ENCODE measurements at places on chromosomes 4 and X. TPM values are rescaled to one million over a fixed set of nuclear protein-coding genes. Genes with fewer than 3 reads are reported as not detected.

CXCR3 gene
- not detected for total RNA-seq

DUX4 gene
- total RNA-seq: not detected

GPM6B gene
- 0.13 TPM for total RNA-seq

GLUD2 gene
- total RNA-seq: 0.63 TPM

FRMD7 gene
- total RNA-seq: not detected

MAGEC1 gene
- not detected for total RNA-seq

MGARP gene
- total RNA-seq: under 0.01 TPM

LRIT3 gene
- under 0.01 TPM for total RNA-seq

ZDHHC15 gene
- total RNA-seq: under 0.01 TPM

FAM9B gene
- not detected for total RNA-seq

MAGEA2 gene
- total RNA-seq: not detected

GAGE12G gene
- total RNA-seq: not detected

SSX4 gene
- total RNA-seq: not detected

GK2 gene
- not detected for total RNA-seq

HAND2 gene
- not detected for total RNA-seq

NONO gene
- total RNA-seq: 353 TPM

NAT8L gene
- under 0.01 TPM for total RNA-seq

ETDB gene
- total RNA-seq: not detected

F8A2 gene
- total RNA-seq: not detected

SRPX gene
- 50.8 TPM for total RNA-seq

GLRA2 gene
- total RNA-seq: not detected

NWD2 gene
- total RNA-seq: not detected

BCLAF3 gene
- 2.5 TPM for total RNA-seq

RNF150 gene
- 0.25 TPM for total RNA-seq

CLNK gene
- not detected for total RNA-seq

CXCL1 gene
- 5.6 TPM for total RNA-seq

TBC1D8B gene
- total RNA-seq: 2.4 TPM

CCNG2 gene
- total RNA-seq: 24.7 TPM

GLA gene
- total RNA-seq: 23.3 TPM

IGSF1 gene
- total RNA-seq: 0.25 TPM

MORC4 gene
- total RNA-seq: 6.8 TPM

ALPK1 gene
- 1.2 TPM for total RNA-seq

SPANXN4 gene
- total RNA-seq: not detected

RAB9B gene
- total RNA-seq: 0.39 TPM

ETDA gene
- not detected for total RNA-seq

SLC9B1 gene
- total RNA-seq: 0.13 TPM

SORBS2 gene
- total RNA-seq: 148 TPM

SSX3 gene
- total RNA-seq: not detected

ASB11 gene
- total RNA-seq: under 0.01 TPM

ADRA2C gene
- total RNA-seq: under 0.01 TPM

NUDT10 gene
- total RNA-seq: under 0.01 TPM

CASP3 gene
- total RNA-seq: 32.0 TPM

PAGE1 gene
- total RNA-seq: not detected

RAB41 gene
- total RNA-seq: not detected

SHOX gene
- total RNA-seq: not detected

SSX2B gene
- not detected for total RNA-seq

HERC6 gene
- 5.4 TPM for total RNA-seq

PGRMC2 gene
- total RNA-seq: 19.8 TPM

DUSP9 gene
- total RNA-seq: under 0.01 TPM

PPP1R2C gene
- total RNA-seq: not detected

ZMAT1 gene
- 1.3 TPM for total RNA-seq

TMPRSS11B gene
- total RNA-seq: not detected

CDS1 gene
- under 0.01 TPM for total RNA-seq

IRS4 gene
- total RNA-seq: under 0.01 TPM

CABS1 gene
- total RNA-seq: not detected

S100P gene
- not detected for total RNA-seq

CFAP47 gene
- total RNA-seq: not detected
